ENCODE measurements at places on chromosomes 3 and 15. TPM values are rescaled to one million over a fixed set of nuclear protein-coding genes. Genes with fewer than 3 reads are reported as not detected.

Gene C3orf49
- not detected for total RNA-seq

Gene SOX14
- not detected for total RNA-seq

Gene SCN11A
- total RNA-seq, result 0.27 TPM

Gene DUSP7
- 27.7 TPM for total RNA-seq

Gene ETV5
- total RNA-seq, result 43.1 TPM

Gene CCDC71
- total RNA-seq, result 46.6 TPM

Gene ETFA
- 52.9 TPM for total RNA-seq

Gene EPM2AIP1
- total RNA-seq, result 6.2 TPM

Gene HESX1
- 2.9 TPM for total RNA-seq

Gene KBTBD8
- total RNA-seq, result 0.89 TPM

Gene CLDN1
- 305 TPM for total RNA-seq

Gene ZBTB47
- total RNA-seq, result 8.8 TPM

Gene ESYT3
- total RNA-seq, result 3.5 TPM

Gene OCA2
- total RNA-seq, result under 0.01 TPM

Gene HHLA2
- total RNA-seq, result not detected

Gene NDN
- 75.0 TPM for total RNA-seq

Gene TMEM266
- total RNA-seq, result 0.21 TPM

Gene CPNE9
- 0.27 TPM for total RNA-seq

Gene ZNF639
- total RNA-seq, result 48.6 TPM

Gene GPR156
- 1.1 TPM for total RNA-seq

Gene PLCH1
- total RNA-seq, result 2.9 TPM

Gene PRRT3
- 2.1 TPM for total RNA-seq

Gene FGF7
- total RNA-seq, result not detected

Gene CRELD1
- total RNA-seq, result 43.0 TPM

Gene MAP4
- total RNA-seq, result 123 TPM
